ENCODE measurements at places on chromosomes 1 and 21.
A peak's percentile ranks its signal among the peaks of the same experiment; 100 is the strongest.

DNA sequence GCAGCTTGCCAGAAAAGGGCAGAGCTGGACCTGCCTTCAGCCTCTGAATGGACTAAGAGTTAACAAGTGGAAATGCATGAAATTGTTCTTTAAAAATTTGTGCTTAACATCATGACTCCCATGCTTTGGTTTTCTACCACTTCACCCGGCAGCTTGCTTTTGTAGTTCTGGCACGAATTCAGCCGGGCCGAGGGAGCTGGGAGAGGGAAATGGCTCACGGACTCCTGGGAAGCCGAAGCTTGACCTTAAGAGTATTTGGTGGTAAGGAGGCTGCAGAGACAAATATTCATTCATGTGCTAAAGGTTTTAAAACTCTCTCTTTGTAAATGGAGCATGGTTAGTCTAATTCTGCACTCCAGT, 17.2 kb upstream of the GFI1 start:
- no peak for DNase-seq

DNA sequence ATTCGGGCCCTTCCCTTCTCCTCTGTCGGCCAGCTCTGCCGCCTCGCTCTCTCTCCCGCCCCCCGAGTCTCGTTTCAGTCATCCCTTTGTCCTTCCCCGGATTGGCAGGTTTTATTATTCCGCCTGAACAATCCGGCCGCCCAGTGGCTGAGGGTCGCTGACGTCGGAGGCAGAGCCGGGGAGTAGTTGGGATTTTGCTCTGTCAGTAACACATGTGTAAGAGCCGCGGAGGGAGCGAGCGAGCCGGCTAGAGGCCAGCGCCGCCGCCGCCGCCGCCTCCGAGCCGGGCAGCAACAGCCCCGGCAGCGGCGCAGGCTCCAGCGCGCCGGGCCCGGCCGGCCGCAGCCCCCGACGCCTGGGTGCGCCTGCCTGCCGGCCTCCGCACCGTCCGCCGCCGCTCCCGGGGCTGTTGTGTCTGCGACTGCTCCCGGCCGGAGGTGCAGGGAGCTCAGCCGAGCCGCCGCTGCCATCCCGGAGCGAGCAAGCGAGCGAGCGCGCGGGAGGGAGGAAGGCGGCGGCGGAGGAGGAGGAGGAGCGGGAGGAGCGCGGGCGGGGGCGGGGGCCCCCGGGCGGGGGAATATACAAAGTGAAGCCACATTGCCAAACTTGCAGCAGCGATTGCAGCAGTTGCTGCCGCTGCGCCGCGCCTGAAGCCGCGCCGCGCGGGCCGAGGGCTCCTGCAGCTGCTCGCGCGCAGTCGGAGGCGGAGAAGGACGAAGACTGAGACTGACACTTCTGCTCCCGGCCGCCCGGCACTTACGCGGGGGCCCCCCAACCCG, at the start of gene LMO4:
Gene LMO4 (plus strand): TSS at position 609 of the 779 bp plus-strand sequence. CDS start 3,136 bp downstream, outside the sequence.
- peak; percentile 81 for DNase-seq

GRCh38 chr1:113293256-113293626, 97.1 kb upstream of the MAGI3 start:
- DNase-seq = no peak

GRCh38 chr21:22450507-22450906, 1452.3 kb downstream of the NCAM2 start:
- DNase-seq = no peak

- DNase-seq = no peak
Measured at GRCh38 chr1:94033849-94034248, 87.1 kb downstream of the ABCA4 start.

DNA sequence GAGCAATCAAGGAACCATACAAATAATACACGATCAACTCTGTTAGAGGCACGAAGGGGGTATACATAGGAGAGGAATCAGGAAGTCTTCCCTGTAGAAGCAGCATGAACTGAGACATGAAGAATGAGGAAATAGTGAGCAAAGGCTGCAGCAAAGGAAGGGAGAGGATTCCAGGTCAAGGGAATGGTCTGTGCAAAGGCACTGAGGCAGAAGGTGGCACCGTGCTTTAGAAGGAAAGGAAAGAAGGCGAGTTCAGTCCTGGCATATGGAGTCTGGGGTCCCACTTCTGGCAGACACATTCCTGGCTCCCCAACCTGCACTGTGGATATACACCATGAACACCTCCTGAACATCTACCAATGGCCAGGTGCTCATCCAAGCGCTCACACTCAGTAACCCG, 56.1 kb downstream of the GLIS1 start:
- DNase-seq = no peak

DNA sequence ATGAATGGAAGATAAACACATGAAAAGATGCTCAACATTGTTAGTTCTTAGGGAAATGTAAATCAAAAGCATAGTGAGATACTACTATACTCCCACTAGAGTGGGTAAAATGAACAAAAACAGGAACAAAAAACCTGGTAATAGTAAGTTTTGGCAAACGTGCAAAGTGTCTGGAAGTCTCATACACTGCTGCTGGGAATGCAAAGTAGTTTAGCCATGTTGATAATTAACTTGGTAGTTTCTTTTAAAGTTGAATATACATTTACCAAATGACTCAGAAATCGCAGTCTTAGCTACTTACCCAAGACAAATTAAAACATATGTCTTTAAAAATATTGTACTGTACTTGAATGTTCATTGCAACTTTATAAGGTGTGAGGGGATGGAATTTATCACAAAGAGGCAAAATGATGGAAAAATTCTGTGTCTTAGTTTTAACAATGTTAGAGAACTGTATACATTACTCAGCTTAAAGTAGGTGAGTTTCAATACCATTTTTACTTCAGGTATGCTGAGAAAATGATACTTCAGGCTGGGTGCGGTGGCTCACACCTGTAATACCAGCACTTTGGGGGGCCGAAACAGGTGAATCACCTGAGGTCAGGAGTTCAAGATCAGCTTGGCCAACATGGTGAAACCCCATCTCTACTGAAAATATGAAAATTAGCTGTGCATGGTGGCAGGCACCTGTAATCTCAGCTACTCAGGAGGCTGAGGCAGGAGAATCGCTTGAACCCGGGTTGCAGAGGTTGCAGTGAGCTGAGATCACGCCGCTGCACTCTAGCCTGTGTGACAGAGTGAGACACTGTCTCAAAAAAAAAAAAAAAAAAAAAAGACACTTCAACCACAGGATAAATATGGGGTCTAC, 102.3 kb downstream of the PDE4B start:
- DNase-seq = no peak

All from stimulated activated CD4-positive, alpha-beta T cell treated with anti-CD3 and anti-CD28 coated beads, Interleukin-4, amount 100 ng/mL, for 48 hours (primary cell).